ENCODE measurements at places on chromosomes 4 and X.

GRCh38 chr4:7938266-7938608 is 1.4 kb downstream of the AFAP1 start:
- DNase-seq, result no peak

- DNase-seq, result no peak
These were observed 27.4 kb downstream of the SMARCA1 start for GRCh38 chrX:129495900-129496299.

DNA sequence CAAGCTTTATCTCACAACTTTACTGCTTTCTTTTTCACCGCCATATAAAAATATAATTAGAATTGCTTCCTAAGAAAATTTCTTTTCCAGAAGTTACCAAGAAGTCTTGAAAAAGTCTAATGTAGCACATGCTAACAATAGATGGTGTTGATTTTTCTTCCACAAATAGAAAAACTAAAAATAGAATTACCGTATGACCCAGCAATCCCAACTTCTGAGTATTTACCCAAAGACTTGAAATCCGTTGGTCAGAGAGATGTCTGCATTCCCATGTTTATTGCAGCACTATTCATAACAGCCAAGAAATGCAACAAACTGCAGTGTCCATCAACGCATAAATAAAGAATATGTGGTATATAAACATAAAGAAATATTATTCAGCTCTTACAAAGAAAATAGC is 17.8 kb upstream of the EDNRA start:
- no peak for DNase-seq

- no peak for DNase-seq
These were observed 19.3 kb downstream of the ARHGEF9 start for GRCh38 chrX:63765712-63766111.

DNA sequence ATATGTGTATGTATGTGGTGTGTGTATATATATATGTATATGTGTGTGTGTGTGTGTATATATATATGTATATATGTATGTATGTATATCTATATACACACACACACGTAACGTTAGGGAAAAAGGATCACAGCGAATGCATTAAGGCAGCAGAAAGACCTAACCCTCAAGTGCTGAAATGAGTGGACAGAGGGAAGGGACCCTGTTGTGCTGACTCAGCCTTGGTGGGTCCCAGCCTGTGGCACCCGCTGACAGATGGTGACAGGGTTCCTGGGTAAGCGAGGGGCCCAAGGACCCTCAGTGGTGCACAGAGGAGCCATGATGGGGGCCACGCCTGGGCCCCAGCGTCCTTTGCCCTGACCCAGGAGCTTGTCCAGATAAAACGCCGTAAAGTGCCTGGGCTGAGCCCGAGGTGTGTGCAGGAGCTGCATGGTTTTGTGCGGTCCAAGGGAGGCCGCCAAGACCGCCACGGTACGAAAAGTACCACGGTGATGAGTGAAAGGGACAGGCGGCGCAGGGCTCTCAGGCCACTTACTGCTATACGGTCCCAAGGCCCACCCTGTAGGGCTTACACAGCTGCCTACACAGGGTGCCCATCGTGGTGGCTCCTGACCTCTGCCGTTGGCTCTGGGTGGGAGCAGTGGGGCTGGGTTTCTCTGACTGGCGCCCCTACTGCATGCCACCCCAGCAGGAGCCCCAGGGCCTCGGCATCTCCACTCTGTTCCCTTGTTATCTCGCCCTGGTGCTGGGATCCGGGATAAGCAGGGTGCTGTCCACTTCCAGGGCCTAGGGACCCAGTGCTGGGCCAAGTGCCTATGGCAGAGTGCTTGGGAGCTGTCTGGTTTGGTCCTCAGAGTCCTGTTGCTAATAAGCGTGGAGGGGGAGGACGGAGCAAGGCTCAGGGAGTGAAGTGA is 10.0 kb downstream of the SH3BP2 start:
- DNase-seq, result no peak

- DNase-seq, result no peak
These were observed 34.9 kb downstream of the ELF2 start for GRCh38 chr4:139142087-139142486.

- no peak for DNase-seq
These were observed 46.1 kb downstream of the PGRMC2 start for GRCh38 chr4:128241425-128241913.

- DNase-seq, result no peak
These were observed 317.4 kb downstream of the ASMT start for GRCh38 chrX:1932231-1932630.

- no peak for DNase-seq
These were observed 8.4 kb downstream of the SCD5 start for GRCh38 chr4:82790060-82790660.

- no peak for DNase-seq
These were observed 392.6 kb downstream of the FAT4 start for GRCh38 chr4:125707397-125707796.

DNA sequence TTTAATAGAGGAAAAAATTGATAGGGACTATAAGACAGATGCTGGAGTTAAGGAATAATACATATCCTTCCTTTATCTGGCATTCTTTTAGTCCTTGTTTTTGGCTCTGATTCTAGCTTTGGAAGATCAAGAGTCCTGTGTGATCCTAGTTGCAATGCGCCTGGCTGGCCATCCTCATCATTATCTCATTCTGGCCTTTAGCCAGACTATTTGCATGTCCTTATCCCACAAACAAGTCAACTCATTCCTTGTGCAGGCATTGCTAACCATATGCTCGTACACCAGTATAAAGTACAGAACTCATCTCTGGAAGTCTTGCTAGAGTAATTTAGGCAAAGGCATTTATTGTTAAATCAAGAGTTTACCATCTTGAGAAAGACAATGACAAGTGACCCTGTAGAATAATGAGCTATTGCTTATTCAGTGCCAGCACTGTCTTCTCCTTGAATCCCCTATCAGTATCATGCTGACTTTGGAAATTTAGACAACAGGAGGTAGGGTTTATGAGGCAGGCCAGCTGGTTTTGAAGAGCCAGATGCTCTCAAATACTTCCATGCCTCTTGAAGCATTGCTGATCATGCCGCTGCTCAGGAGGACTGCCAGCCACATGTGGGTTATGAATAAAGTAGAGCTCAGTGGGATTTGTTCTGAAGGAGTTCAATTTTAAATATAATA is 1730.3 kb upstream of the TENM3 start:
- no peak for DNase-seq

GRCh38 chr4:2939383-2940243 is 23.6 kb downstream of the NOP14 start:
- DNase-seq, result no peak

- DNase-seq, result no peak
These were observed 28.8 kb upstream of the TRPC3 start for GRCh38 chr4:121980643-121981042.

DNA sequence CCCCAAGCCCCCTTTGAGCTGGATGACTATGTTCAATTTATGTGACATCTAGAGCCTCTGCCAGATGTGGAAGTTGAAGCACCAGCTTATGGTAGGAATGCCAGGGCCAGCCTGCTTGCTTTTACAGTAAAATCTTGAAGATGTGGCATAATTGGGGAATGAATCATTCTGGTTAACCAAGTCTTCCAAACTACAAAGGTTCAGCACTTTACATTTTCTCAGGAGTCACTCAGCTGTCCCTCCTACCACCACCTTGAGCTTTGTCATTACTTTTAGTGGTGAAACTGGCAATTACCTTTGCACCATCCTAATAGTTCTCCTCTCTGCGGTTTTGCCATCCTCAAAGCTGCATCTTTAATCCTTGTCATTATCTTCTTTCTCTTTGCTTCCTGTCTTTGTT is 172.2 kb downstream of the HS6ST2 start:
- DNase-seq, result no peak

GRCh38 chrX:114787061-114787460 is 203.2 kb downstream of the HTR2C start:
- no peak for DNase-seq

DNA sequence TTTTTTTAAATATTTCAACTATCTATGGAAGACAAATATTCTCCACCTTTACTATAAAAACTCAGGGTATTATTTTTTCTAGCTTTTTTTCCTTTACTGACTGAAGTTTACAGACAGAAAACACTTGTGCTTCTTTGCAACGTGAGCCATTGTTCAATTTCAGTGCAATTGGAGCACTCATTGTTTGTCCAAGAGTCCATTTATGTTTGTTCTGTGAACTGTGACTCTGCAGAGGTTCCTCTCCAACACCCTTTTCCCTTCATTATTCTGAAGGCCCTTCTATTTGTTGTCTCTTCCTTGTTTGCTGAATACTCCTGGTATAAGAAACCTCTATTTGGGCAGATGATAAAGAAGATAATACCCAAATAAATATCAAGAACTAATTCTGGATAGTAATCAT is 37.4 kb downstream of the DAPP1 start:
- DNase-seq, result no peak

DNA sequence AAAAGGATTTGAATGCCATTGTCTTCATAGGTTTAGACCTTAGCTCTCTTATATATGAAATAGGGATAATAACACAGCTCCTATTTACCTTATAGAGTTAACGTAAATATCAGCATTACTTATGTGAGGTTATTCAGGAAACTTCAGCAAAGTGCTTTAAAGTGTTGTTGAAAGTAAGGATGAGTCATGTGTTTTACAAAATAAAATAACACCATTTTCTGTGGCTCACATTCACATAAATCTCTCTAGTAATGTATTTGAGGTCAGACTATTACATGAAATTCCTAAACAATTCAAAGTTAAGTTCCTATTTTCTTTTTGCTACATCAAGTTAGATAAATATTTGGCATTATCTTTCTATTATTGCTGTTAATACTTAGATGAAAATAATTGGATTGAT is 2.9 kb downstream of the GNRHR start:
- DNase-seq, result no peak

- no peak for DNase-seq
These were observed 3.9 kb downstream of the FGB start for GRCh38 chr4:154566639-154567204.

DNA sequence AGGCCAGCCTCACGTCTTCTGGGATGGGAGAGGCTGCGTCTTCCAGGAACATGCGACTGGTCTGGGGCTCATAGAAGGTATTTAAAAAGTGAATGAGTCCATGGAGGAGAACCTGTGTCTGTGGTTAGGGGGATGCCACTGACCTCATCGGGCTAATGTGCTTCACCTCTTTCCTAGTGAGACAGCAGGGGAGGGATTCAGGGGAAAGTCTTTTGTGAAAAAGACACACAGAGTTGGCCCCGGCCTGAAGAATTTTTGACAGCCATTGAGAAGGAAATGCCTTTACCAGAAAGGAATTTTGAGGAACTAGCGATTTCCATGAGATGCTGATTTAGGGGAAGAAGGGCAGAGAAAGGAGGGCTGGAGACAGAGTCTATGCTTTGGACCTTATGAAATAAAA is 11.0 kb upstream of the C4orf50 start:
- DNase-seq, result no peak

- DNase-seq, result no peak
These were observed 829.9 kb downstream of the FAT4 start for GRCh38 chr4:126144543-126145237.

DNA sequence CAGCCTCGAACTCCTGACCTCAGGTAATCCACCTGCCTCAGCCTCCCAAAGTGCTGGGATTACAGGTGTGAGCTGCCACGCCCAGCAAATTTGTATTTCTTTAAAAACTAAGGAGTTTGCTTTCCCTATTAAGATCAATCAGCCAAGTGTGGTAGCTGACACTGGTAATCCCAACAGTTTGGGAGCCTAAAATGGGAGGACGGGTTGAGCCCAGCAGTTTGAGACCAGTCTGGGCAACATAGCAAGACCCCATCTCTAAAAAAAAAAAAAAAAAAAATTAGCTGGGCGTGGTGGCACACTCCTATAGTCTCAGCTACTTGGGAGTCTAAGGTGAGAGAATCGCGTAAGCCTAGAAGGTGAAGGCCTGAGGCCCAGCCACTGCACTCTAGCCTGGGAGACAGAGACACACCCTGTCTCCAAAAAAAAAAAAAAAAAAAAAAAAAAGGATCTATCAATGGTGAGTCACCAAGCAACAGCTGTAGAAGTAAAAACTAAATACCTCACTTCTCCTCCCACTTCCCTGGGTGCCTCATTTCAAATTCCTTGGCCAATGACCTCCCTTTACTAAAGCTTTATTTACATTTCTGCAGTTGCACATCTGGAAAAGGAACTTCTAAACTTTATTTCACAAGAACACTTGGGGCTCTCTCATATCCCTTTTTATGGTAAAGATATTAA is 54.5 kb downstream of the LDB2 start:
- DNase-seq, result no peak

GRCh38 chr4:40972722-40973121 is 223.0 kb downstream of the NSUN7 start:
- DNase-seq, result no peak

GRCh38 chr4:59223292-59223941 is 1976.7 kb upstream of the ADGRL3 start:
- DNase-seq, result no peak

DNA sequence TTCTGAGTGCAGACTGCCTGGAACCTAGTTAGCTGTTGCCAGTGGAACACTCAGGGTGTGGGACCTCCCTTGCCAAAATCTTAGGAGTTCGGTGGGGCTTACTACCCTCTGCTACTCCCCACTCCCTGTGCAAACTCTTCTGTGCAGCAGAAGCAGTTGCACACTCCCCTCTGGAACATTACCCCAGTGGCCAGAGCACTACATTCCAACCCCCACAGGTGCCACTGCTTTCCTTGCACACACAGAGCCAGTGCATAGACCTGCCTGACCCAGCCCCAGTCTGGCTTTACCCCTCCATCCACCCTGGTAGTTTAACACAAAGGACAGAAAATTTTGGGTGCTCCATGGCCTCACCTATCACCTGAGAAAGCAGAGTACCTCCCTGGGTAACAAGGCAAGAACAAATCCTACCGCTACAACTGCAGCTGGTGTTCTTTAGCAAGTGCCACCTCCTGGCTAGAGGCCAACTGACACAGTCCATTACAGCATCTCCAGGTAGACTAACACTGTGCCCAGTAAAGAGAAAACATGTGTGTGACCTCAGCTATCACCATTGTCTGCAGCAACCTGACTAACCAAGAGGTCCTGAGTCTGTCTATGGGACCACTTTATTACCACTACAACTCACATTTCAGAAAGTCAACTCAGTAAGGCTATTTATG is 11.5 kb upstream of the RASSF6 start:
- DNase-seq, result no peak

- no peak for DNase-seq
These were observed 299.0 kb downstream of the KCNIP4 start for GRCh38 chr4:21649391-21650090.

DNA sequence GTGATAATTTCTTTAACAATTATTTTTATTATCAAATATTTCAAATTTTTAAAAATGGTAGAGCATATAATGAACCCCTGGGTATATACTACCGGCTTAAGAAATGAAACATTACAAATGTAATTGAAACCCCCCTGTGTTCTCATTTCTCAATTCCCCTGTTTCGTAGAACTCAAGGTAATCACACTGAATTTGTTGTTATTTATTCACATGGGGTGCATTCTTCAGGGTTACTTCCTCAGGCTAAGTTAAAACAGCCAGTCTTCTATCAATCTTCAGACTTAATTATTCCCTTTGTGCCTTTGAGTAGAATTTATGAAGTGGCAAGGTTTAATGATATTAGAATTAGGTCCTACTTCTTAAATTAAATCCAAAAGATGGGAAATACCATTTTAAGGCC is 128.2 kb downstream of the ANAPC10 start:
- no peak for DNase-seq

DNA sequence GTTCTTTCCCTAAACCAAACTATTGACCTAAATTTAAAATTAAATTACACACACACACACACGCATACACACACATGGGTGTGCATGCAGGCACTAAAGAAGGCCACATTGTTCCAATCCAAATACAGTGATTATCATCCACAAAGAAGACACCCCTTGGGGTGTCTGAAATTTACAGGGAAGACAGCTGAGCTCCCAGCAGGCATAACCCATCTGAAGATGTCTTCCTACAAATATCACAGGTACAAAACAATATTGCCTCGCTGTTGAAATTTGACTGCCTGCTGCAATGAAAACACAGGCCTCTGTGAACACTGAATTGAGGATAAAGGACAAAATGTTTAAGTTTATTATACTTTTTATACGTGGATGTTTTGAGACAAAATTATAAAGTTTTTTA is 50.2 kb upstream of the SLC7A11 start:
- DNase-seq, result no peak
